ENCODE measurements at places on chromosomes 2 and 18.

DNA sequence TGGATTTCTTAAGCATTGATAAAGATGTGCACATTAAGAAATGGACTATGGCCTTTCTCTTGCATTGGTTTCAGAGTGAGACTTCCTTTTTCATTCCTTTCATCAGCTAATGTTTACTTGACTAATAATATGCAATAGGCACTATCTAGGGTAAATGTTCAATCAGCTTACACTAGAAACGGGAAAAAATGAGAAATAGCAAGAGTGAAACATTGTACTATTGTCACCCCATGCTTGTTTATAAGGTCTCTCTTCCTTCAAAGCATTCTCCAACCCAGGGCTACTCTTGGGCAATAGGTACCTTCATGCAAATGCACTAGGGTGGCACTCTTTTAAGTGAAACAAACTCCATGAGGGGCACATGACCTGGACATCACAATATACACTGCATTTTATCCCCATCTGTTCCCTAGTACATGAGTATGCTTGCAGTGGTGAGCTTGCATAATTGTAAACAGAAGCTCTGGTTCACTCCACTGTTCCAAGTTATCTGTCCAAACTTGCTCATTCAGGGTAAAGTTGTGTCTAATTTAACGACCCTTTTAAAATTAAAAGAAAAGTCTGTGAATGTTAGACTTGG is 402.3 kb downstream of the ERBB4 start:
- no peak for DNase-seq

GRCh38 chr2:232655392-232655791 is 22.0 kb downstream of the EFHD1 start:
- DNase-seq: no peak

- DNase-seq: no peak
Measured at GRCh38 chr2:197445746-197446145, 7.6 kb upstream of the COQ10B start.

DNA sequence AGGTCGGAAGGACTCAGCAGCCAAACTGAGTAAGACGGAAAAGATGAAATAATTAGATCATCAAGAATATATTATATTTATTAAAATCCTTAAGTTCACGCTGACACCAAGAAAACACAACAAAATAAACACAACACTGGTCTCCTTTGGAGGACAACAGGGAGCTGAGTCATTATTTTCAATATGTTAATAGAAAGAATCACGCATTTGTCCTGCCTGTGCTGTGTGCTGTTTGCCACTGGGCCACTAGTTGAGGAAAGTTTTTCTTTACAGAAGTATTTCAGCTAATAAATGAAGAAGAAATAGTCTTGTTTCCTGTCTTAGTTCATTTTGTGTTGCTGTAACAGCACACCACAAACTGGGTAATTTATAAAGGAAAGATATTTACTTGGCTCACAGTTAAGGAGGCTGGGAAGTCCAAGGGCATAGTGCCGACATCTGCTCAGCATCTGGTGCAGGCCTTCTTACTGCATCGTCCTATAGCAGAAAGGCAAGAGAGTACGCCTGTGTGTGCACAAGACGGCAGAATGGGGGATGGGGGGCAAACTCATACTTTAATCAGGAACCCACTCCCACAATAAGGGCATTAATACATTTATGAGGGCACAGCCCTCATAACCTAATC is 88.0 kb downstream of the TCF7L1 start:
- DNase-seq: no peak

DNA sequence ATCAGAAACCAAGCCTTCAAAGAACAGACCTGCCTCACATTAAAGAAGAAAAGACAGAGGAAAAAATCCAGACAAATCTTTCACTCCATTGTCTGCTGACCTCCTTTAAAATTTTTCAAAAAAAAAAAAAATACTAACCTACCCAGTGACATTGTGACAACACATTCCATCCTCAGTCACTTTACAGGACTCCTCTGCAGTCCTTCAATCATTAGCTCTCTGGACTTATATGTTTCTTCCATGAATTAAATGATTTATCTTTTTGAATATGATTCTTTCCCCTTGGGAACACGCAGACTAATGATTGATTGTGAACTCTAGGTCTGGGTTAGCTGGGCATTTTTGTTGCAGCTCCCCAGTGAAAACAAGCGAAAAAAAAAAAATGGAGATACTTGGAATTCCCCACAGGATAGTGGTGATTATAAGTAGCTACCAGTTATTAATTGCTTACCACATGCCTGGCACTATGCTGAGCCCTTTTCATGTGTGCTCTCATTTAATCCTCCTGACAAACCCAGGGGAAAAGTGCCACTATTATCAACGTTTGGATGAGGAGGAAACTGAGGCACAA is 261.3 kb upstream of the NCKAP5 start:
- no peak for DNase-seq

DNA sequence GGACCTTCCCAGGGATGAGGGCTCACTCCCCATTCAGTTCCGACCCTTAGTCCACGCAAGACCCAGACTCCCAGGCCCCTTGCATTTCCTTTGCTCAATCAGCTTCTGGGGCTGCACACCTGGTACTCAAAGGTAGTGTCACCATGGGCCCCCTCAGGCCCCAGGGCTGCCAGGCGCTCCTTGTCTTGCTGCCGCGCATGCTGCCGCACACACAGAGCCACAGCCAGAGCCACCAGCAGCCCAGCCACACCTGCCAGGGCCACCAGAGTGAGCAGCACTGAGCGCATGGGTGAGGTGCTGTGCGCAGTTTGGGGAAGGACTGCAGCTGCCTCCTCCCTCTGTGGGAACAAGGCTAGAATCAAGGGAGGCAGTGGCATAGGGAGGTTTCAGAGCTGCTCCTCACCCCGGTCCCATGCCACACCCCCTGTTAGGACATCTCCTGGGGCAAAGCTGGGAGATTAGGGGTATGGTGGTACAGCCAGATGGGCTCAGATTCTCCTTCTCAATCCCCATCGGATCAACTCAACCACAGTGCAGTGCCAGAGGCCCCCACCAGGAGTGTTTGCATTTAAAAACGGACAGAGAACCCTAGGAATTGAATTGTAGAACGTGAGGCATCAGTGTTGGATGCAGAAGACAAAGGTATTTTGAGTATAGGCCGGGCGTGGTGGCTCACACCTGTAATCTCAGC is 11.3 kb downstream of the PTPRN start:
- no peak for DNase-seq

DNA sequence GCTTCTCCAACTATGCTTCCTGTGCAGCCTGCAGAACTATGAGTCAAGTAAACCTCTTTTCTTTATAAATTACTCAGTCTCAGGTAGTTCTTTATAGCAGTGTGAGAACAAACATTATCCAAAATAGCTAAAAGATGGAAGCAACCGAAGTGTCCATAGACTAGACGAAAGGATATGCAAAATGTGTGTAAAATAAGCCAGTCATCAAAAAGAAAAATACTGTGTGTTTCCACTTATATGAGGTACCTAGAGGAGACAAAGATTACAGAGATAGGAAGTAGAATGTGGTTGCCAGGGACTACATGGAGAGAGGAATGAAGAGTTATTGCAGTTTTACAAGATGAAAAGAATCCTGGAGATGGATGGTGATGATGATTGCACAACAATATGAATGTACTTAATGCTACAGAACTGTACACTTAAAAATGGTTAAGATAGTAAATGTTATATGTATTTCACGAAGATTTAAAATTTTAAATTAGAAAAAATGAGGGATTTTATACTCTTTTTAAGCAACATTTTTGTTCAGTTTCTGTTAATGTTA is 99.3 kb upstream of the FN1 start:
- no peak for DNase-seq

- DNase-seq: no peak
Measured at GRCh38 chr2:110126086-110126773, 10.6 kb upstream of the MALL start.

DNA sequence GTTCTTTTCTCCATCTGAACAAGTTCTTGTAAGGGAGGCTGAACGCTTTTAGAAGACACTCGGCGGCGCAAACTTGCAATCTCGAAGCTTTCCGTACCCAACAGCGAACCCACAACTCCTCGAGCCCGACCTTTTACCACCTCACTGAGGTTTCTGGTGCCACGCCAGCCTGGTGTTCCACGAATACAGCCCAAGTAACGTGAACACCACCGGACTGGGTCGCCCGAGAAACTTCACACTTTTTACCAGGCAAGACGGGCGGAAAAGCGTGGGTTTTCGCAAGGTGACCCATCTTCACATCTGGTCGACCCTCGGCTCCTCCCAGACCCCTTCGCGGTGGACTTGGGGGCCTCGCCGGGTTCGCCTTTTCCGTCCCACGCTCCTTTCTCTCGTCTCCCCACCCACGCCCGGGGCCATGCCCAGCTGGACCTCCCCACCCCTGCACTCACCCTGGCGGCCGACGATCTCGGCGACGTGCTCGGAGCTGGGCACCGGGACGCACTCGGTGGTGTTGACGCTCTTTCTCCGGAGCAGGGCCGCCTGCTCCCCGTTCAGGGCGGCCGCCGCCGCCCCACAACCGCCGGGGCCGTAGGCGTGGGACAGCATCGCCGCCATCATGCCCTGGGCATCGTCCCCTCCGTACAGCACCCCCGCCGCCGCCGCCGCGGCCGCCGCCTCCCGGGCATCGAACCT is 1.2 kb downstream of the MEX3C start:
- DNase-seq: peak; percentile 40

GRCh38 chr2:204947405-204947804 is 402.1 kb downstream of the PARD3B start:
- no peak for DNase-seq

DNA sequence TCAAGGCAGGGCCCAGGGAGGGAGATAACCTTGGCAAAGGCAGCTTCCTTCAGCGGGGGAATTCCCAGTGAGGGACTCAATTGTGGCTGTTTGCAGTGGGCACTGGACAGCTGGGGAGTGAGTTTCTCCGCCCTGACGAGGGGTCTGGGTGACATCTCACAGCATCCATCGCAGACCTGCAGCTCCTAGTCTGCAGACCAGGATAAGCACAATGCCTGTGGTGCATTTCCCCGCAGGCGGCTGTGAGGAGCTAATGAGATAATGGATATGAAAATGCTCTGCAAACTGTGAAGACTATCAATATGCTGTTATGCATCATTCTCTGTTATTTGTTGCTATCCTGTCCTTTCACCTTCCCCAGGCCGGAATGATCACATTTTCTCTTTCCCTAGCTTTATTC is 30.0 kb upstream of the CYP1B1 start:
- no peak for DNase-seq

- DNase-seq: no peak
Measured at GRCh38 chr2:75799859-75800258, 89.1 kb upstream of the GCFC2 start.

- no peak for DNase-seq
Measured at GRCh38 chr2:134238371-134238770, 15.5 kb upstream of the MGAT5 start.

DNA sequence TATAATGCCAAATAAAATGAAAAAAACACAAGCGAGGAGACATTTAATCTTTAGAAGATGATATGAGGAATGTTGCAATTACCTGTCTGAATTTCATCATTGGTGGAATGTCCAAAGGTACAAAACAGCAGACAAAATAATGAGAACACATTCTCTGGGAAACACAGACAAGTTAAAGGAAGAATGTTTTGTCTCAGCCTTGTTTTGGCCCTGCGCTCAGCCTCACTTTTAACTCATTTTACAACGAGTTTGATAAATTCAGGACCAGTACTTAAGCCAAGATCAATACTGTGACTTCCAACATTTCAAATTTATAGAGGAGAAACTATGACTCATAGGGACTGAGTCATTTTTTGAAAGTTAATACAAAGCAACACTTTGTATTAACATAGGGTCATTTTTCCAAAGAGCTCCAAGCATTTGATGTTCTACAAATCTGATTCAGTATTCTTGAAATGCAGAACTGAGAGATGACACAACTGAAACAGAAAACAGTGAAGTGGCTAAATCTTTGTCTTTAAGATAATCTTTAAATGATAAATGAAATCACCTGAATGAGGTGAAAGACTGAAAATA is 833.2 kb upstream of the CHAC2 start:
- no peak for DNase-seq

DNA sequence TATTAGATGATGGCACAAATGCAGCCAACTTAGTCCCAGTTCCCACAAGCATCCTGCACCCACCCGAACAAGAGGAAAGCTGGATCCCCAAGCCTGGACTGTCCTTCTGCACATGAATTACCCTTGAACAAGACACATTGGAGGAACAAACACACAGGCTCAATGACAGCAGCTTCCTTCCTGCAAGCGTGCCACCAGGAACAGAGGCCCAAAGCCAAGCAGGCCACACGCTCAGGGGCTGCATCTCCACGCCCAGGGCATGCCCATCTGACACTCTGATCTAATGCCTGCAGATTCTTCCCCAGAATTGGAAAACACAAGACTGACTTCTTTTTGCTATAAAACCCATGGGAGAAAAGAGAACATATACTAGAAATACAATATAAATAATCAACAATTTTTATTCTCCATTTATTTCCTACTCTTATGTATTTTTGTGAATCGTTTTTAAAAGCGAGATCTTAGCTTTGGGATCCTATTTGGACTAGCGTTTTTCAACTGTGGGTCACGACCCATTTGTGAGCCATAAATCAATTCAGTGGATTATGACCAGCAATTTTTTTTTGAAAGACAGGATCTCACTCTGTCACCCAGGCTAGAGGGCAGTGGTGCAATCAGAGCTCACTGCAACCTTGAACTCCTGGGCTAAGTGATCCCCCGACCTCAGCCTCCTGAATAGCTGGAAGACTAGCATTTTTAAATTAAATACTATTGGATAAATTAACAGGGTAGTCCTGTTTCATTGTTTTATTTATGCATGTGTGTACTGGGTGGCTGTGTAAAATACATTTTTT is 34.4 kb downstream of the PSTPIP2 start:
- DNase-seq: no peak

- DNase-seq: no peak
Measured at GRCh38 chr2:134134827-134135226, 119.0 kb upstream of the MGAT5 start.

GRCh38 chr2:163859951-163860350 is 124.1 kb upstream of the FIGN start:
- DNase-seq: no peak

- no peak for DNase-seq
Measured at GRCh38 chr2:73174941-73175662, 27.3 kb upstream of the NOTO start.

GRCh38 chr2:88753833-88754584 is 62.5 kb downstream of the RPIA start:
- DNase-seq: no peak

GRCh38 chr2:237563816-237564215 is 2.6 kb upstream of the PRLH start:
- no peak for DNase-seq

- DNase-seq: no peak
Measured at GRCh38 chr2:147659051-147659450, 185.8 kb upstream of the ACVR2A start.

DNA sequence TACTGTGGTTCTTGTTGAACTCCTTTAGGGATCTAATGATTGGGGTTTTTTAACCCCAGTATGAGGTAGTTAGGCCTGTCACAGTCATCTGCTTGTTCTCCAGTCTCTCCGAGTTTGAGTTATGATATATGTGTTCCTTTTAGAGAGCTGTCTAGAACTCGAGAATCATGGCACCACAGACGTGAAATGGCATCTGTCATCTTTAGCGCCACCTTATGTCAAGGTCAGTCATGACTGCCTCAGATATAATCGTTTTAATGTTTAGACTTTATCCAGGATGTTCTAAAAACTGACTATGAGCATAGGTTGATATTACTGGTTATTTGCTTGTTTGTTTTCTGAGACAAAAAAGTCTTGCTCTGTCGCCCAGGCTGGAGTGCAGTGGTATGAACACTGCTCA is 112.2 kb downstream of the CEP192 start:
- DNase-seq: no peak
